Calu3 (cell line): ENCODE measurements at places on chromosomes 12 and 14. TPM values are rescaled to one million over a fixed set of nuclear protein-coding genes. Genes with fewer than 3 reads are reported as not detected.

Gene TMTC1
- 0.17 and 0.24 TPM in 2 replicates for total RNA-seq

Gene CIROP
- not detected in 2 replicates for total RNA-seq

Gene SYCP3
- total RNA-seq, result 0.12 TPM in 1 of 2 replicates, not detected in the other

Gene KRT71
- total RNA-seq, result not detected in 2 replicates

Gene PCBP2
- 464 and 528 TPM in 2 replicates for total RNA-seq

Gene REP15
- 0.78 and 0.83 TPM in 2 replicates for total RNA-seq

Gene DCN
- not detected in 2 replicates for total RNA-seq

Gene PROX2
- not detected in 2 replicates for total RNA-seq

Gene TTC7B
- total RNA-seq, result 9.6 and 13.2 TPM in 2 replicates

Gene CAPZA3
- 0.34 and 0.45 TPM in 2 replicates for total RNA-seq

Gene TMEM179
- not detected in 2 replicates for total RNA-seq

Gene SLC10A1
- total RNA-seq, result not detected in 2 replicates

Gene CYP27B1
- 1.8 TPM in 2 replicates for total RNA-seq

Gene TAS2R50
- 1.8 TPM in 2 replicates for total RNA-seq

Gene TAS2R9
- not detected in 2 replicates for total RNA-seq

Gene RAN
- 1,463 and 1,538 TPM in 2 replicates for total RNA-seq

Gene FIGNL2
- not detected in 2 replicates for total RNA-seq

Gene NAV3
- 2.0 and 4.1 TPM in 2 replicates for total RNA-seq

Gene STXBP6
- 6.4 and 7.9 TPM in 2 replicates for total RNA-seq

Gene SDR9C7
- not detected in 2 replicates for total RNA-seq

Gene TAS2R30
- 2.8 and 3.5 TPM in 2 replicates for total RNA-seq

Gene FAM222A
- 2.4 and 3.1 TPM in 2 replicates for total RNA-seq

Gene GUCY2C
- not detected in 2 replicates for total RNA-seq

Gene PTPRO
- total RNA-seq, result 0.24 TPM in 1 of 2 replicates, not detected in the other

Gene SYNDIG1L
- total RNA-seq, result not detected in 2 replicates

Gene ABCD2
- total RNA-seq, result not detected in 2 replicates

Gene FLVCR2
- total RNA-seq, result 0.61 and 1.4 TPM in 2 replicates

Gene PA2G4
- total RNA-seq, result 229 and 233 TPM in 2 replicates

Gene SLC25A29
- 68.4 and 80.1 TPM in 2 replicates for total RNA-seq

Gene PLA2G1B
- total RNA-seq, result not detected in 2 replicates

Gene HPD
- not detected in 2 replicates for total RNA-seq

Gene TSHR
- total RNA-seq, result not detected in 2 replicates
